ENCODE measurements at places on chromosomes 1 and 21. TPM values are rescaled to one million over a fixed set of nuclear protein-coding genes. Genes with fewer than 3 reads are reported as not detected.

PYGO2 gene
- total RNA-seq: 44.6 TPM

DNA sequence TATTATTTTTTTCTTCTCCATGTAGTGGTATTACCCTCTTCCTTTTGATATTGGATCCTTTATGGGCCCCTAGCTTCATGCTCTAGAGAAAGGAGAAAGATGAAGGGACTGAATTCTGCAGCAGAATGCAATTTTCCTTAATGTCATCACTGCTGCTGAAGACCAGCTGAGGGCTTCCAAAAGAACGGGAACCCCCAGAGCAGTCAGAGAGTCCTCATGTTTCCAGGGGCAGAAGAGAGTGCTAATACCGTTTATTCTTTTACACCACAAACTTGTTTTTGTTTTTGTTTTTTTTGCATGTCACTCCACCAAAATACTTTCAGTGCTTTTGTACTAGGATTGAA is 21.1 kb upstream of the TBX15 start:
- no peak for DNase-seq
- no peaks in the 10 kb centered on the region for H3K36me3 ChIP-seq
- H3K27ac ChIP-seq: no peak overlapping the region
- no peak overlapping the region for H3K4me3 ChIP-seq
- H3K27me3 ChIP-seq: peaks cover 91% of the 10 kb centered on the region

DMBX1 gene
- total RNA-seq: not detected

- H3K27ac ChIP-seq: no peak overlapping the region
- H3K4me1 ChIP-seq: peaks cover 6% of the 10 kb centered on the region
- no peak for DNase-seq
- H3K4me3 ChIP-seq: peak overlapping the region; percentile 75
- H3K36me3 ChIP-seq: peaks cover 5% of the 10 kb centered on the region
- no peaks in the 10 kb centered on the region for H3K27me3 ChIP-seq
Measured at GRCh38 chr1:2644171-2644570, 11.4 kb upstream of the MMEL1 start.

FOXO6 gene
- 34.8 TPM for total RNA-seq

NUP210L gene
- 0.04 TPM for total RNA-seq

- H3K4me1 ChIP-seq: peaks cover 25% of the 10 kb centered on the region
- no peak overlapping the region for H3K27ac ChIP-seq
- peak; percentile 59 for DNase-seq
- H3K36me3 ChIP-seq: no peaks in the 10 kb centered on the region
- no peak overlapping the region for H3K4me3 ChIP-seq
Measured at GRCh38 chr1:205354259-205355074, 2.3 kb downstream of the KLHDC8A start.
